ENCODE measurements at places on chromosomes 3 and 15.

DNA sequence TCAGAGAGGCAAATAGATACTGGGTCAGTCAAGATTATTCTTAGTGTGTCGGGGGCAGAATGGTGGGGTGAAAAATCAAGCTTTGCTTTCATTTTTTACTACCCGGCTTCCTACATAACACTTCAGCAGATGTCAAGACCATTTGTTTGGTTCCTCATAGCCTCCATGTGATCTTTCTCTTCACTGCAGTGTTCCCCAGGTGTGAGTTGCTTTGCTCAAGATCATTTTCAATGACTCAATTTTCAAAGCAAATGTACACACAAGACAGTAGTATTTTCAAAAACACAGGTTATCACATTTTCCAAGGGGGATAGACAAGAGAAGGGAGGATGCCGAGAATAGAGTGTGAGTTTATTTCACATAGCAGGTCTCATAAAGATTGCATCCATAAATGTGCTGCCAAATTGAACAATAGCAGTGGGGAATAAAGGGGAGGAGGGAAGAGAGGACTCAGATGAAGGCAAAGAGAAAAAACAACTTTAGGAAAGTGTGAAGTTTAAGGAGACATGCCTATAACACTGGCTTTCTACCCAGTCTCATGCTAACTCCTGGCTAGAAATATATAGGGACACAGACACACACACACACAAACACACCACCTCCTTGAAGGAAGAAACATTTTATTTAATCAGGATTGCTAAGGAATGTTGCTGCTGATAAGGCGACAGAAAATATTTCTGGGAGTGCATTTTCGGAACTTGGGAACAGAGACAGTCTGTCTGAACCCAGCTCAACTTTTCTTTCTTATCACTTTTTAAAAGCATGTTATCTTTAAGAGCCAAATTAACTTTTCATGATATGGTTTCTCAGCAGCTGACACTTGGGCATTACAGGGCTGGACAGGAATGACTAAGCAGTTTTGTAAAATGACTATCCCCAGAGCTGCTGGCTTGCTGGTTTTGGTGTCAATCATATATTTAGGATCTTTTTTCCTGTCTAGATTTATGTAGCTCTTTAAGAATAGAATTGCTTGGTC is 402.4 kb downstream of the RBMS3 start:
- no peaks in the 10 kb centered on the region for H3K36me3 ChIP-seq
- no peaks in the 10 kb centered on the region for H3K27me3 ChIP-seq
- no peak overlapping the region for H3K4me3 ChIP-seq
- H3K4me1 ChIP-seq: peaks cover 5% of the 10 kb centered on the region
- DNase-seq: no peak

DNA sequence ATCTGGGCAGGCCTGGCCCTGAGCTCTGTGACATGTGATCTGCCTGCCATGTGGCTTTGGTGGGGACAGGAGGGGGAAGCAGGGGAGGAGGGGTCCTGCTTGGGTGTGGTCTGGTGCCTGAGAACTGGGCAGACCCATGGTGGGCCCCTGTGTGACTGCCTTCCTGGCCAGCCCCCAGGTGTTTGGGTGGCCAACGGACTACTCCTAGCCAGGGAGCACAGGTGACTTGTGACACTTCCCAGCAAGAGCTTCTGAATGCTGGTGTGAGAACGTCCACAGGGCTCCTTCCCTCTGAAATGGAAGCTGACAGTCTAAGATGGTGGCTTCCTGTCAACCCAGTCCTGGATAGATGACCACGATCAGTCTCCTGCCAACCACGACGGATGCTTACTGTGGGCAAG is 136.1 kb upstream of the MEF2A start:
- peaks cover 51% of the 10 kb centered on the region for H3K4me1 ChIP-seq
- no peaks in the 10 kb centered on the region for H3K36me3 ChIP-seq
- H3K27ac ChIP-seq: no peak overlapping the region
- H3K4me3 ChIP-seq: no peak overlapping the region

- peaks cover 10% of the 10 kb centered on the region for H3K4me1 ChIP-seq
- peaks cover 6% of the 10 kb centered on the region for H3K27me3 ChIP-seq
- DNase-seq: no peak
- no peaks in the 10 kb centered on the region for H3K36me3 ChIP-seq
- H3K27ac ChIP-seq: no peak overlapping the region
- no peak overlapping the region for H3K4me3 ChIP-seq
These were observed 126.5 kb upstream of the THBS1 start for GRCh38 chr15:39454189-39454986.

GRCh38 chr3:3464131-3464530 is 284.6 kb upstream of the CRBN start:
- H3K27me3 ChIP-seq: no peaks in the 10 kb centered on the region
- no peak overlapping the region for H3K4me3 ChIP-seq
- DNase-seq: no peak
- no peak overlapping the region for H3K27ac ChIP-seq
- H3K4me1 ChIP-seq: no peaks in the 10 kb centered on the region

DNA sequence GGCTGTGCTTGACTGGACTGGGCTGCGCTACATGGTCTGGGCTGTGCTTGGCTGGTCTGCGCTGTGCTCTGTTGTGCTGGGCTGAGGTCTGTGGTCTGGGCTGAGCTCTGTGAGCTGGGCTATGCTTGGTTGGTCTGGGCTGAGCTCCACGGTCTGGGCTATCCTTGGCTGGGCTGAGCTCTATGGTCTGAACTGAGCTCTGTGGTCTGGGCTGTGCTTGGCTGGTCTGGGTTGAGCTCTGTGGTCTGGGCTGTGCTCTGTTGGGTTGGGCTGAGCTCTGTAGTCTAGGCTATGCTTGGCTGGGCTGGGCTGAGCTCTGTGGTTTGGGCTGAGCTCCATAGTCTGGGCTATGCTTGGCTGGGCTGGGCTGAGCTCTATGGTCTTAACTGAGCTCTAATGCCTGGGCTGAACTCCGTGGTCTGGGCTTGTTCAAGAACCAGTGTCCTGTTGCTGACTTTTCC is 92.0 kb downstream of the PLXNA1 start:
- H3K4me3 ChIP-seq: no peak overlapping the region
- no peaks in the 10 kb centered on the region for H3K27me3 ChIP-seq
- no peak overlapping the region for H3K27ac ChIP-seq
- no peak for DNase-seq

All from activated naive CD8-positive, alpha-beta T cell treated with anti-CD3 and anti-CD28 coated beads, Interleukin-2, amount 50 U/mL, for 24 hours (primary cell).